ENCODE measurements at places on chromosomes 7 and 10.

GRCh38 chr7:11177793-11178192, 204.1 kb downstream of the PHF14 start:
- no peak for DNase-seq

GRCh38 chr7:36896418-36896817, 172.1 kb upstream of the AOAH start:
- no peak for DNase-seq

DNA sequence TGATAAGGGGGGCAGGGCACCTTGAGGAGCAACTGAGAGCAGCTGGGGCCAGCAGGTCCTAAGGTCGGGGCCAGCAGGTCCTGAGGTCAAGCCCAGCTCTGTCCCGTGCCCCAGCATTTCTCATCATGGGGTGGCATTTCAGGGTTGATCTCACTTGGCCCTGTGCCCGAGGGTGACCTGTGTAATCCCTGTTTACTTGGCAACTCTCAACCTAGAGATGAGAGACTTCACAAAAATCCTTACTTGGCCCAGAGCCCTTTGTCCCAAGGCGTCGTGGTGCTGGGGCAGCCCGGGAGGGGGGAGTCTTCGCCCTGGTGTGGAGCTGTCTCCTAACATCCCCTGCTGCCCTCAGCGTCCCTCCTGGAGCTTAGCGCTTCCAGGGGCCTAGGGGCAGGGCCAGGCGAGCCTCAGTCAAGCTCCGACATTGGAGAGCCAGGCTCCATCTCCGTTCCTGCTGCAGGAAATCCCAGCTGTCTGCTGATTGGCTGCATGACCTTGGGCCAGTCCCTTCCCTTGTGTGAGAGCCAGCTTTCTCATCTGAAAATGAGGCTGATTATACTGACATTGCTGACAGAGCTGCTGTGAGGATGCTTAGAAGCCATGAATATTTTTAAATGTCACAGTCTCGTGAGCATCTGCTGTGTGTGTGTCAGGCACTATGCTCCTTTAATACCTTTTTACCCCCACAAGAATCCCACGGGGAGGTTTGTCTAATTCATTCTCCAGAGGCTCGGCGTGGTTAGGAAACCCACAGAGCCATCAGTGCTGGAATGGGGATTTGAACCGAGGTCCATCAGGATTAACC, 94.3 kb downstream of the ZMIZ1 start:
- no peak for DNase-seq

GRCh38 chr10:128712661-128713400, 586.6 kb upstream of the MKI67 start:
- no peak for DNase-seq

DNA sequence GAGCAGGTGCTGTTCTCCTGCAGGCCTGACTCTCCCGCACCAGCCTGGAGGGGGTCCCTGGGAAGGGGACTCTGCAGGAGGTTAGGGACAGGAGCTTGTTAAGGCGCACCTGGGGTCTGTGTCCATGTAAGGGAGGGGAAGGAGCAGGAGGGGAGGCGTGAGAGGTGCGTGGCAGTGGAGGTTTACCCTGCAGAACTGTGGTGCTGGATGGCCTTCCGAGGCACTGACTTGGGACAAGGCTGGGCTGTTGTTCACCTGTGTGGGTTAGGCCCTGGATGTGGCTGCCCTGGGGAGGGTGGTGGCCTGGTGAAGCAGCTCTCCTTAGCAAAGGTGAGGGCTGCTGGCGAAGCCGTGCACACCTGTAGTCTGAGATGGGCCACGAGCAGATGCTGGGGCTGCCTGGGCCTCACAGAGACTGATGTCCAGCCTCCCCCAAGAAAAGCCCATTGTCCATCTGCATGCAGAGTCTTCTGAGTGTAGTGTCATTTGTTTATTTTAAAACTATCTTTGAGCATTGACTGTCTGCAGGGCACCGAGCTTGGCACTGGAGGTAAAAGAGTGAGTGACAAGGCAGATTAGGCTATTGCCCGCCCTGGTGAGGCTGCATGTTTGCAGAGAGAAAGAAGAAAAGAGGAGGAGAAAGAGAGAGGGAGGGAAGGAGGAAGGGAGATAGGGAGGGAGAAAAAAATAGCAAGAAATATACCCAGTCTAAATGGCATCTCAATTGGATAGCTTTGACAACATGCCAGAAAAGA, 225.3 kb downstream of the GLRX3 start:
- DNase-seq: no peak

DNA sequence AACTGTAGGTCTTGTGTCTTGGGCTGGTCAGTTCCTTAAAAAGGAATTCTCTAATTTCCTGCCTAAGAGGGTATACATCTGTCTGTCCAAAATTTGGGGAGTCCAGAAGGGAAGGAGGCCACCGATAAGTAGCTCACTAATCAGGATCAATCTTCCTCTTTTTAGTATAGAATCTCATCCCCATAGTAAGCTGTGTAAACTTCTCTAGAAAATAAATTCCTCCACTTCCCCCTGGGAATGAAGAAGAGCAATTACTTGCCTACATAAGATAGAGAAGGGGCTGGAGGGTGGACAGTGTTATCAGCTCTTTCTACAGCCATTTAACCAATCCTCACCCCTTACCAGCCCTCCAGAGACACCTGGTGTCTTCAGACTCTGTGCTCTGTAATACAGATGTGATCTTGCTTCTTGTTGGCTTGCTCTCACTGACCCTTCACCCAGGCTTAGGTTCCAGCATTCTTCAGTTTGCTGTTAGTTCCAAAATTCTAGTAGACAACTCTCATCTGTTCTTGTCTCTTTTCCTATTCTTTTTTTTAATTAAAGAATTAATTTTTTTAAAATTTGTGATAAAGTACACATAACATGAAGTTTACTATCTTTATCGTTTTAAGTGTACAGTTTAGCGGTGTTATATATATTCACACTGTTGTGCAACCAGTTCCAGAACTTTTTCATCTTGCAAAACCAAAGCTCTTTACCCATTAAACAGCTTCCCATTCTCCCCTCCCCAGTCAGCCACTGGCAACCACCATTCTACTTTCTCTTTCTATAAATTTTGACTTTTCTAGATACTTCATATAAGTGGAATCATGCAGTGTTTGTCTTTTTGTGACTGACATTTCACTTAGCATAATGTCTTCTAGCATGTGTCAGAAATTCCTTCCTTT, 6.5 kb upstream of the PRKAR2B start:
- DNase-seq: no peak

DNA sequence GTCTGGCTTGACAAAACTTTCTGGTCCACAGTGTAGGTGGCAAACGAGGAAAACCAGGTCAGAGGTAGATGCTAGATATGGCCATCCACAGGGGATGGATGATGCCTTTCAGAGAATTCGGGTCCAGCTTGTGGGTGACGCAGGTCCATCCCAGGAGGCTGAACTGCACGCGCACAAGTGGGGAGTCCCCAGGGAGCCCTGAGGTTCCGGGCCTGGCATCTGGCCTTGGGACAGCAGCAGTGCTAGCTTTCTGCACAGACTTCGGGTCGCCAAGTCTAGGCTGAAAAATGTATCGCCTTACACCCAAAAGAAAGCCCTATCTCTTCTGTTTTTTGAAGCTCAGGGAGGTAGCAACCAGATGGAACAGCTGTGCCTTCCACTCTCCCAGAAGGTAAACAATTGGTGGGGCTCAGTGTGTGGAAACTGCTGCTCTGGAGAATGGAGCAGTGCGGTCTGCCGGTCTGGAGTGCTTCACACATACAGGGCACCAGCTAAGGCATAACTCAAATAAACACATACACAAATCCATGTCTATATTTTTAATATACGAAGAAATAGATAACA, 119.3 kb upstream of the ACBD5 start:
- peak; percentile 59 for DNase-seq

DNA sequence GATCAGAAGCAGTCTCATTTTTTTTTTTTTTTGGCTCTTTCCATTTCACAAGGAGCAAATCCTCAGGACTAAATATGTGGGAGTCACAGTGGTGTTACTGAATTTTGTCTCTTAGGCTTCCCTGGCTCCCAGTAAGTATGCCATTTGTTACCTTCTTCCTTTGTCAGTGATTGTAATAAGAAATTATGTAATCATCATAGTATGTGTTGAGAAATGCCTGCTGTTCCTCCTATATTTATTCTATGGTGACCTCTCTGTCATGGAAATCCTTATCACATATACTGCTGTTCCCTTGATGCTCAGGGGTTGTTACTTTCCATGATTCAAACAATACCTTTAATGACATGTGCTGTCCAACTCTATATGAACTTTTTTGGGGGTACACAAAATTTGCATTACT, 4.8 kb upstream of the OR9A4 start:
- no peak for DNase-seq

GRCh38 chr10:73917566-73918305, 6.8 kb downstream of the PLAU start:
- DNase-seq: no peak

- no peak for DNase-seq
Measured at GRCh38 chr7:128387216-128388144, 22.3 kb downstream of the IMPDH1 start.

GRCh38 chr7:123608991-123609882, 7.6 kb downstream of the ASB15 start:
- no peak for DNase-seq

GRCh38 chr7:76318488-76319353, 16.2 kb downstream of the HSPB1 start:
- DNase-seq: peak; percentile 41

DNA sequence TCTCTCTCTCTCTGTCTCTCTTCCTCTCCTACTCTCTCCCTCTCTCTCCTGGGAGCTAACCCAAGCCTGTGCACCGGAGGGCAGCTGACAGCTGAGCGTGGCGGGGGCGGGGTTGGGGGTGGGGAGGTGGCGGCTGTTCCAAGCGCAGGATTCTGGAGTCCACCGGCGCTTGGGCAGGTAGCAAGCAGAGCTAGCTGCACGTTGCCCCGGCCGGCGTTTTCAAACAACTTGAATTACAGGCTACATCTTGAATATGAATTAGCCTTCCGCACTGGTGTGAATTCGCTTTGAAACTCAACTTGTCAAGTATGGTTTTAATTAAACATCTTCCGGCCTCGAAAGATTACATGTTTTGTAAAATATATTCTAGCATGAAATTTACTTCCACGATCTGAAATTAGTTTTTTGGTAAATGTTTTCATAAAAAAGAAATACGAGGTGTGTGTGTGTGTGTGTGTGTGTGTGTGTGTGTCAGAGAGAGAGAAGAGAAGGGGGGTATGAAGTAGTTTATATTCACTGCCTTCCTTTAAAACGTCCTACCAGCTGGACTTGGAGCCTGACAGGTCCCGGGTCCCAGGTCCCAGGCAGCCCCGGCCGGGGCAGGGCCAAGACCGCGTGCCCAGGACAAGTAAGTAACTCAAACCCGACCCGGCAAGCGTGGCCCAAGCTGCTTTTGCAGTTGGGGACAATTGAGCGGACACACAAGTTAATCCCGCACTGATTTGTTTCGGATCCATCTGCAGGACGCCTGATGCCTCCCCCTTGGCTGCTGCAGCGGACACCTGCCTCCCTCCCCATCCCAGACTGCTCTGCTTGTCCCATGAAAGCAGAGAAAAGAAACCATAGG, 9.0 kb upstream of the DLX6 start:
- no peak for DNase-seq

- DNase-seq: no peak
Measured at GRCh38 chr10:98062424-98062823, 32.0 kb upstream of the CRTAC1 start.

DNA sequence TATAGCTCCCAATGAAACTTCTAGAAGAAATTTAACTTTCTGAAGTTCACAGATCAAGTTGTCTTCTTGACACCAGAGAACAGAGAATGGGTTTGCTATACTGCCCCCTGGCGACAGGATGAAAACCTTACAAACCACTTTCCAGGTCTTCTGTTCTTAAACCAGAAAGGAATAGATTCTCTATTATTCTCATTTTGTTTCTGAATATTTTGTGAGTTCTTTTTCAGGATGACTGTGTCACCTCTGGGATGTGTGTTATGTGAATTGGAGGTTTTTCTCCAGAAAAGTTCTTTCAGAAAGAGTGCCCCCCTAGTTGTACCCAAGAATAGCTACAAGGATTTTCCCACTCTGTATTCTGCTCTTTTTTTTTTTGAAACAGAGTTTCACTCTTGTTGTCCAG, 6.3 kb downstream of the IFT22 start:
- no peak for DNase-seq

DNA sequence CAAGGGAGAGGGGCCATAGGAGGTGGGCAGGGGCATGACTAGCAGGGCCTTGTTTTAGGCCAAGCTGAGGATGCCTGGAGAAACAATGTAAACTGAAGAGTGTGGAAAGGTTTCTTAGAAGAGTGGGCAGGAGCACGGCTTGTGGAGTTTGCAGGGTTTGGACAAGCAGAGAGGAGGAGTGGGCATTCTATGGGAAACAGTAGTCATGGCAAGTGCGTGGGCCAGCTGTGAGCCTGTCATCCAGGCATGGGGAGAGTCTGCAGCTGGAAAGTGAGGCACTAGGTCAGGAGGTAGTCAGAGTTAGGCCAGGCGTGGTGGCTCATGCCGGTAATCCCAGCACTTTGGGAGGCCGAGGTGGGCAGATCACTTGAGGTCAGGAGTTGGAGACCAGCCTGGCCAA, 130.1 kb downstream of the SH3PXD2A start:
- DNase-seq: no peak

GRCh38 chr7:101617451-101618206, 11.5 kb downstream of the MYL10 start:
- DNase-seq: no peak

- DNase-seq: no peak
Measured at GRCh38 chr7:101877882-101878591, 60.6 kb downstream of the CUX1 start.

- no peak for DNase-seq
Measured at GRCh38 chr7:37354656-37355131, 94.0 kb downstream of the ELMO1 start.

DNA sequence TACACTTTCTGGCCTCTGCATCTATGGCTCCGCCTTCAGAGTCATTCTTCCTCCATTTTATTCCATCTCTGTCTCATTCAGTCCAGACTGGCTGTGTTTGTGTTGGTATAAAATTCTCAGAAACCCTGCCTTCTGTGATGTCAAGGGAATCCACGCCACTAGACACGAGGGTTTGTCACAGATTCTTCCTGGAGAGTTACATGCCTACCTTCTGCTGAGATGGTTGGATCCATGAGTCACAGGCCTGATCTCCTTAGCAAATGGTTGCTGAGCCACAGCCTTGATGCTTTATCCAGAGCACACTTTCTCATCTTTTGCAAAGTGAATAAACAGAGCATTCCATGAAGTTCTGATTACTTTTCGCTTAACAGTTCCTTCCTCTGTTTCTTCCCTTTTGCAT, 35.9 kb upstream of the TSPAN33 start:
- DNase-seq: no peak

Measured in NCI-H524 treated with DMSO at 0.1 percent for 48 hours (cell line).